ENCODE measurements at places on chromosomes 11 and 22.

GRCh38 chr11:91295591-91295990 is 929.0 kb upstream of the FAT3 start:
- no peak for DNase-seq

DNA sequence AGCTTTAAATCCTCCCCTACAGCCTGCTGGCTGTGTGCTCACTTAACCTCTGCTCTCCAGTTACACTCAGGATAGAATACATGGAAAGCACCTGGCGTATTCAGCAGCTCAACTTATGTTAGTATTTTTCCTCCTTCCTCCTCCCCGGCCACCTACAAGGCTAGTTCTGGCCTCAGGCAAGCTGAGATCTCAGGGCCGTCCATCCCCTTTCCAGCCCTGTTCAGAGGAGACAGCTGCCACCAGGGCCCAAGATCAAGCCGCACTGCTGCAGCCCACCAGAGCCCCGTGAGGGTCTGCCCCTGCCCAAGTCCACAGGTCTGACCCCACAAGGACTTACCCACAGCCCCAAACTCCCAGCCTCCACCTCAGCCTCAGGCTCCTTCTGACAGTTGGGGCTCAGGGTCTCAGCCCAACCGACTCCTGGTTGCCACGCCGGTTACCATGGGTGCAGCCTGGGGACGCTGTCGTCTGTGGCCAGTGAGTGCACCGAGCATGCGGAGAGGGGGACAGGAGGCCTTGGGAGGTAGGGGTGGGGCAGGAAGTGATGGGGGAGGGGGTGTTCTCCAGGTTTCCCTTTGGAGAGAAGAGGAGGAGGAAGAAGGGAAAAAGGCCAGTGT is at the start of gene C11orf16:
C11orf16 (minus strand) TSS at position 384 of the 617 bp plus-strand sequence. CDS start 639 bp downstream, outside the sequence.
- DNase-seq = no peak

- peak; percentile 18 for DNase-seq
These were observed 26.7 kb upstream of the FBLN1 start for GRCh38 chr22:45475851-45476514.

GRCh38 chr11:126465573-126466188 is 110.2 kb downstream of the ST3GAL4 start:
- DNase-seq = no peak

DNA sequence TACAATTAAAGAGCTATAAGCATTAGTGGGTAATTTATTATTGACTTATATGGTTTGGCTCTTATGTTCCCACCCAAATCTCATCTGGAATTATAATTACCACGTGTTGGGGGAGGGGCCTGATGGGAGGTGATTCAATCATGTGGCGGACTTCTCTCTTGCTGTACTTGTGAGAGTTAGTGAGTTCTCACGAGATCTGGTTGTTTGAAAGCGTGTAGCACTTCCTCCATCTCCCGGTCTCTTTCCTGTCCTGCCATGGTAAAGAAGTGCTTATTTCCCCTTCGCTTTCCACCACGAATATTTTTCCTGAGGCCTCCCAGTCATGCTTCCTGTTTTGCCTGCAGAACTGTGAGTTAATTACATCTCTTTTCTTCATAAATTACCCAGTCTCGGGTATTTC is 28.1 kb upstream of the CHORDC1 start:
- DNase-seq = no peak

- DNase-seq = no peak
These were observed 18.2 kb downstream of the ADM start for GRCh38 chr11:10322830-10323792.

All from DMS 273 treated with DMSO at 0.1 percent for 48 hours (cell line).